ENCODE measurements at places on chromosomes 12 and 14.

GRCh38 chr12:20150835-20151422 is 217.4 kb upstream of the PDE3A start:
- DNase-seq, result no peak

DNA sequence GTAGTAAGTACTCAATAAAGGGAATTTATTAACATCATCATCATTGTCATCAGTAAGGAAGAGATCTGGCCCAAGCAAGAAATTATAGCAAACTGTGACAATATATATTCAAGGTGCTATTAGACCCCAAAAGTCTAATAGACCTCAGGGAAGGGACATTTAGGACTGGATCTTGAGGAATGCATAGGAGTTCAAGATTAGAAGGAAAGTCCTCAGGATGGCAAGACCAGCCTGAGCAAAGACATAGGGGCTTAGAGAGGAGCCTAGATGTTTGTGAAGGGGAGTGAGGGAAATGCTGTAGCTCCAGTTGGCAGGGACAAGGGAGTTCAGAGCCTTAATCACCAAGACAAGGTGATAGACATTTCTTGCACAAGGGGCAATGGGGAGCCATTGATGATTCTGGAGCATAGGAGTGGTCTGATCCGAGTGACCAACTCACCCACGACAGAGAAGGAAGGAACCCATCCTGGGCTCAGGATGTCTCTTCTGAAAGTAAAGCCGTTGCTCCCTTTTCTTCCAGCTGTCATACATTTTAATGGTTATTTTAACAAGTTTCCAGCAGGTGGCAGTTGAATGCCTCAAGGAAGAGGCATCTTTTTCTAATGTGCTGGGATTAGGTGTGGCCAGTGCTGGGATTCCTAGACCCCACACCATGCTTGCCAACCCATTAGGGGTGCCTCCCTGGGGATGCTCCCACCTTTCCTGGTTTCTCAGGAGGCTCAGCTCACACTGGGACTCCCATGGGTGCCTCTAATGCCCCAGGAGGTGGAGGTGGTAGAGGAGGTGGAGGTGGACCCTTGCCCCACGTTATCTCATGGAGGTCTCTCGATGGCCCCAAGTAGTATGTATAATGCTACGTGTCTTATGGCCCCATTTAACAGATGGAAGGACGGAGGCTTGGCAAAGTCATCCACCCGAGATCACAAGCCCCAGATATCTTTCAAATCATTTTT is 37.8 kb downstream of the PHETA1 start:
- peak; percentile 53 for DNase-seq

GRCh38 chr14:56422221-56422620 is 157.4 kb upstream of the TMEM260 start:
- DNase-seq, result no peak

DNA sequence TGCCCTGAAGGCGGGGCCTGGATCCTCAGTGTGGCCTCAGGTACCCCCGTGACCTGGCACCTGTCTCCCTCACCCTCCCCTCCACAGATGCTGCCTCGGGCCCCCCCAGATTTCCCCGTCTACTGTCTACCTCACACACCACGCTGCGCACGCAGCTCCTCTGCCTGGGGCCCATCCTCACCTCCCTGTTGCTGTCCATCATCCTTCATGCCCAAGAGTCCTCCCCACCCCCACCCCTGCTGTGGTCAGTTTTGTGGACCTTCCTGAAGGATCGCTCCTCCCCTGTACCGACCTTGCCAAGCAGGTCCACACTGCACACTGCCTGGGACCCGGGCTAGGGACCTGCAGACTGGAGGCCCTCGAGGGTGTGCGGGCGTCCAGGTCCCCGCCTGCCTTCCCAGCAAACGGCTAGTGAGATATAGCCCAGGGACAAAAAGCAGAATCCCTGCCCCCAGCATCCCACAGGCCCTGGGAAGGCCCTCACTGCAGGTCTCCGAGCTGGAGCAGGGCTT is 197.4 kb upstream of the DIO3 start:
- no peak for DNase-seq

DNA sequence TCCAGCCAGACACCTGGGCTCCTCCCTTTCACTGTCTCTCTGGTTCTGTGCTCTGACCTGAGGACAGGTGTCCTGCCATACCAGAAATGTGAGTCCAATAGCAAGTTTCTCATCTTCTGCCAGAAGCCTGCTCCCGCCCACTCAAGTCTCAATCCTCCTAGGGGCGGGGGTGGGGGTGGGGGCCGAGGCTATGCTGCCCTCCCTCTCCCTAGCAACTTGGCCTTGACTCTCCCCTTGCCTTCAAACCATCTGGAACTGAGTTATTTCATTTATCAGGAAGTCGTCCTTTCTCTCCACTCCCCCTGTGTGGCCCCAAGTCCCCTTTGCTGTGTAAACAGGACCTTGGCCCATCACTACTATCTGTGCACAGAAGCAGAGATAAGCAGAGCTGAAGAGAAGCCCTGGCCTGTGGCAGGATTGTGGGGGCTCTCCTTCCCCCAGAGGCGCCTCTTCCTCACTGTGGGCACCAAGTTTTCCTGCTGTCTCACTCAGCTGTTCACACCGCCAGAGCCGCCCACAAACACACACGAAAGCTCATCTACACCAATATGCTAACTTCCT is 117.1 kb downstream of the DPF3 start:
- DNase-seq, result no peak

- DNase-seq, result no peak
Measured at GRCh38 chr14:30532264-30532663, 26.7 kb upstream of the G2E3 start.

DNA sequence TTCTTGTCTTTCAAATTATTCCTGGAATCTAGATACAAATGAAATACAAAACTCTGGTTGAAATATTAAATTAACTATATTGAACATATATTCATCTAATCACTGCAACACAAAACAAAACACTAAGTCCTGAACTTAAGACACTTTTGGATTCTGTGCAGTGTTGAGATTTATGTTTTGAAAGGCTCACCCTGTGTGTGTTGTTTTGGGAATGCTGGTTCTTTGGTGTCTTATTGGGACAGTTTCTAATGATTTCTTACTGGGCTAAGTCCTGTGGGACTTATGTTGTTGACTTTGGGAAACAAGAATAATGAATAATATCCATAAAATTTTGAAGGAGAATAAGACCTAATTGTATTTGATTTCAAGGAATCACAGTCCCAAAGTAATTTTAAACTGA is 153.2 kb downstream of the NAV3 start:
- DNase-seq, result no peak

DNA sequence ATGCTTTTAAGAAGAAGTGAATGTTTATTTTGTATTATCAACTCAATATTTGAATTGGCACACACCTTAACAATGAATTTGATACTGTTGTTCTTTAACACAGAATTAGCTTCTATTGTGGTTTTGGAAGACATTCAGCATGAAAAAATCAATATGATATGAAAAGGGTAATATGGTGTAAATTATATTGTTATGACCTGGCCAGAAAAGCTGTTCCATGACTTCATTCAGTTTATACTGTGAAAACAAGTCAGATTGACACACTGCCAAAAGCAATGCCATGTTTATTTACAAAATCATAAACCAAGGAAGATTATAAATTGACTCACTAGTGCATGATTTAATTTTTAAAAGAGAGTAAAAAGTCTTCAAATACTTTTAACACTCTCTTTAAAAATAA is 851.4 kb upstream of the SEL1L start:
- DNase-seq, result no peak

DNA sequence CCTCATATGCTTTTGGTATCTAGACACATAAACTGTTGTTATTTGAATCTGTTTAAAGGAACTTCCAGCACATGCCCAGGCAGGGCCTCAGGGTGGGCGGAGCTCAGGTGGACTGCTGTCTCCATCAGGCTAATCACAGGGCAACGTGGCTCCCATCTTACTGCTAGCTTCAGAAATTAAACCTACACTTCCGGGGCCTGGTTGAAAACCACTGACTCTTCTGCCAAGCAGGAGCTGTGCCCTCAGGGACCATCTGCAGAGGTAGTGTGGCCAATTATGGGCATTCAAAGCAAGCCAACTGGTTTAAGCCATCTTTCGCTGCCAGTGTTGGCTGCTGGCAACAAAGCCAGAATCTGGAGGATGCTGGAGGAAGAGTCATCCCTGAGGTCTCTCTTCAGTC is 97.5 kb downstream of the TMX1 start:
- no peak for DNase-seq

DNA sequence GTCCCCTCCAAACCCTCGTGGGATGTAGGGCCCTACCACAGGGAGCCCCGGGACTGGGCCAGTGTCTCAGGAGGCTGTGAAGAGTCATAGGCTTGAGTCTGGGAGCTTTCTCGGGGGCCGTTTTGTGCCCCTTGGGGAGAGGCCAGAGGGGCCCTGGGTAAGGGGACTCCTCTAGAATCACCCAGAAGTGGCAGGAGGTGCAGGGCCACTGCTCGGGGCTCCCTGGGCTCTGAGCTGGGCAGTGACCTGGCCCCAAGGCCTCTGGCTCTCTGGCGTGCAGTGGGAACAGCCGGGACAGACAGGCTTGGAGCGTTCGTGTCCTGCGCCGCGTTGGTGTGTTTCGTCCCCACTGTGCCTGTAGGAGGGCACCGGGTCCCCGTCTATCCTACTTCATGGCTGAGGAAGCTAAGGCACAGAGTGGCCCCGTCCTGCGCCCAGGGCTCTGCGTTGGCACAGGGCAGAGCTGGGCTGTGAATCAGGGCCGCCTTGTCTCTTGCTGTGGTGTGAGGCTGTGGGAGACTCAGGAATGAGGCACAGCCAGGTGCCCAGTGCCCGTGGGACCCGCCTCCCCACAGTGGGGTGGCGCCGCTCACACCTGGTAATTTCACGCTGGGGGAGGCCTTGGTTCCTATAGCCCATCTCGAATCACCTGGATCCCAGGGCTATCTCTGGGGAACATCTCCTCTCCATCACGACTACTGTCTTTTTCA is 23.8 kb upstream of the KIF26A start:
- no peak for DNase-seq

GRCh38 chr12:106081606-106082005 is 57.1 kb downstream of the NUAK1 start:
- DNase-seq, result no peak

- no peak for DNase-seq
Measured at GRCh38 chr14:94547726-94548125, 13.5 kb upstream of the SERPINA4 start.

- no peak for DNase-seq
Measured at GRCh38 chr14:65332141-65332871, 80.2 kb upstream of the FUT8 start.

DNA sequence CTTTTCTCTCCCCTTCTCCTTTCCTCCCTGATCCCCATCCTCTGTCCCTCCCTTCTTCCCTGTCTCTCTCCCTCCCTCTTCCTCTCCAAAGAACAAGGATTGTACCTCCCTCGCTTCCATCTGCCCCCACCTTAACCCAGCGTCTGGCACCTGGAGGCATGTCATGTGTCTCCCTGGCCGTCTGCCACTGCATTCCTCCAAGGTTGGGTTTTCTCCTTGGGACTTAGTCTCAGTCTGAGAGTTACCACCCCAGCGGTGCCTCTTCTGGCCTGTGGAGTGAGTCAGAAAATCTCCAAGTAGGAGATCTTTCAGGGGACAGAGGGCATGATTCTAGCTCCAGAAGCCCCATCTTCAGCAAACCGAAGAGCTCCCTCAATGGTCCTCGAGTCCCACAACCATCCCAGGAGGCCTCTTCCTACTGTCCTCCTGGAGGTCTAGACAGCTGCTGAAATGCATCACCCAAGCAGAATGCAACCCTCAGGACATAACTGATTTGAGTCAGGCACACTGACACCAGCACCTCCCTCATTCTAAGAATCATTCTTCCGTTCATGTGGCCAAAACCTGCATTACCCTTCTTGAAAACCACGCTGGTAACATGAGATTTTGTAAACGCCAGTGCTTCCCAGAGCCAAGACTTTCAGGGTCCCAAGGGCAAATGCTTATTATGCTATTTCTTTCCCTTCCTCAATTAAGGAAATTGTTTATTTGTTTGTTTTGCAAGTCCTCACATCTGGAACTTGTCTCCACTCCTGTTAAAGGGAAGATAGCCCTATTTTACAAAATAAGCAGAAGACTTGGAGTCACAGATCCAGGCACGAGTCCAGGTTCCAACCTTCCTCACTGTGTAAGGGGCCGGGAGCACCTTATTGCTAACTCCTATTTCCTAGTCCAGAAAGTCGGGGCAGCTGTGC is 463.2 kb downstream of the BCL11B start:
- no peak for DNase-seq

- no peak for DNase-seq
Measured at GRCh38 chr12:132166801-132167591, 22.7 kb downstream of the NOC4L start.

GRCh38 chr12:54397157-54397556 is 12.6 kb upstream of the ZNF385A start:
- DNase-seq, result no peak

GRCh38 chr12:105476616-105477015 is 146.1 kb downstream of the C12orf75 start:
- no peak for DNase-seq

- DNase-seq, result no peak
Measured at GRCh38 chr12:53234271-53234914, 2.4 kb upstream of the RARG start.

DNA sequence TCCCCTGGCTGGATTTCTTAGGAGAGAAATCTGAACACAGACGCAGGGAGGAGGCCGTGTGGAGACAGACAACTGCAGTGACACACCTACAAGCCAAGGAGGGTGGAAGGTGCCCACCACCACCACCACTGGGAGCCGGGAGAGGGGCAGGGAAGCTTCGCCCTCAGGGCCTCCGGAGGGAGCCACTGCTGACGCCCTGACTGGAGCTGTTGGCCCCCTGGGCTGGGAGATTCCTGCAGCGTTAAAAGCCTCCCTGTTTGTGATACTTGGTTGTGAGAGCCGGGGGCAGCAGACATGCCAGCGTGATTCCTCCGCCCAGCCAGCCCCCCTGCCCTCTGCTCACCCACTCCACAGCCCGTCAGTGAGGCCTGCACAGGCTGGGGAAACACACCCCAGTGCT is 72.0 kb downstream of the CHGA start:
- no peak for DNase-seq

DNA sequence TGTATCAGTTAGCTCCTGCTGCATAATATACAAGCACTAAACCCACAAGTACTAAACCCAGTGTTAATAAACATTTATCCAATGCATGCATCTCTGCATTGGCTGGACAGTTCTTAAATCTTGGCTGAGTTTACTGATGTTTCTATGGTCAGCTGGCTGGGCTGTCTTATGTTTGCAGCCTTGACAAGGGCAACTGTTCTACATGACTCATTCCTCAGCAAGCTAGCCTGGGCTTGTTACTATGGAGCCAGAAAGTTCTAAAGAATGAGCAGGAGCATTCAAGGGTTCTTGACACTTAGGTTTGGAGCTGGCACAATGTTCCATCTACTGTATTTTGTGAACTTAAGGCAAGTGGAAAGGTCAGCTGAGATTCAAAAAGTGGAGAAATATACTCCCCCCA is 199.1 kb downstream of the GLT1D1 start:
- DNase-seq, result no peak

- DNase-seq, result no peak
Measured at GRCh38 chr12:78081590-78082314, 251.1 kb downstream of the NAV3 start.

- no peak for DNase-seq
Measured at GRCh38 chr12:19830446-19830845, 391.2 kb downstream of the AEBP2 start.

- DNase-seq, result no peak
Measured at GRCh38 chr12:128055567-128055966, 211.4 kb upstream of the TMEM132C start.
